ENCODE measurements at places on chromosomes 3 and 15.

DNA sequence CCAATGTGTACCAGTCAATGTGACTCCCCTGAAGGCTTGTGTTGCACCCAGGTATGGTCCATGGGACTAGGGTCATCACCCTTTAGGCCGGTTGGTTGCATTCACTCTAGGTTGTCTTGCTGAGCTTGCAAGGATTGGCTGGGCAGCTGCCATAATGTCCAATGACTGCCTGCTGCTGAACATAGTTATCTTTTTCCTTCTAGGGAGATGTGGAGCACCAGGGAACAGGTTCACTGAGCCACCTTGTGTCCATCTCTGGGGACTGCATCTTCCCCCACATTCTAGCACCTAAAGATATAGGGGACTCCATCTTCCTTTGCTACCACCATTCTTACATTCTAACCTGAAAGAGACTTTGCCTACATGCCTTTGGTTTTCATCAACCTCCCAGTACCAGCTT is 580.4 kb upstream of the TBL1XR1 start:
- DNase-seq = peak; percentile 77

DNA sequence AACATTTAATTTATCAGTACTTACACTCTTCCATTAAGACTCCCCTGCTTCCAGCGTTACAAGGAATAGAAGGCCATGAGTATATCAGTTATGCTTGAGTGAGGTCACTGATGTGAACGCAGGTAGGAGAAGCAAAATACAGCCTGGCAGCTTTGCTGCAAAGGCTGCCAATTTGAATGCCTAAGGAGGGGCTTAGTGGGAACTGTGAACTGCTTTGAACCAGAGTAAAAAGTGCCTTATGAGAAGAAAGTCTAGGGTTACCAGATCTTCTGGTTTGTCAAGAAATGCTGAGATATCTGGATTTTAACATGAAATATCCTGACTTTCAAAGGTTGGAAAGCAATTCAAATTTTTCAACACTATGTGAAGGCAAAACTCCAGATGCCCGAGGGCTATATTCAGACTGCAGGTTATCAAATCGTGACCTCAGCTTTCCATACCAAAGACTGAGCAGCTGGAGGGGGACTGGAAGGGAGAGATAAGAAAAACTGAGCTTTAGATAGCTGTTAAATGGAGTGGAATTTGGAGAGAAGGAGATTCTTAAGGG is 446.3 kb upstream of the NECTIN3 start:
- DNase-seq = peak; percentile 13

DNA sequence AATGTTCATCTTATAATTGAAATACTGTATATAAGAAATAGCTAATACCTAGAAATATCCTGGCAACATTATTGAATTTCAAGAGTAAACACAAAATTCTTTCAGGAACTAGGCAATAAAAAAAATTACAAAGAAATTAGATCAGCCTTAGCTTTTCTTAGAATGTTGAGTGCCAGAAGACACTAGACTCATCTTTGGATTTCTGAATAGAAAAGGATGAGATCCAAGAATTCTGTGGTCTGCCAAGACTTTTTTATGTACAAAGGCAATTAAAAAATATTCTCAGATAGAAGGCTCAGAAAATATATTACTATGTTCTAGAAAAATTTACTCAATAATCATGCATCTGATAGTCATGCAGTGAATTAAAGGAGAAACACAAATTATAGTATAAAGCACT is 294.5 kb upstream of the CDIN1 start:
- no peak for DNase-seq

GRCh38 chr15:75727851-75728715 is 15.4 kb upstream of the CSPG4 start:
- peak; percentile 88 for DNase-seq

GRCh38 chr3:11236588-11237461 is 35.4 kb upstream of the ATG7 start:
- peak; percentile 62 for DNase-seq

GRCh38 chr3:50383750-50384149 is 24.4 kb upstream of the TMEM115 start:
- no peak for DNase-seq

- DNase-seq = no peak
These were observed 540.5 kb upstream of the ATP11B start for GRCh38 chr3:182252802-182253201.

DNA sequence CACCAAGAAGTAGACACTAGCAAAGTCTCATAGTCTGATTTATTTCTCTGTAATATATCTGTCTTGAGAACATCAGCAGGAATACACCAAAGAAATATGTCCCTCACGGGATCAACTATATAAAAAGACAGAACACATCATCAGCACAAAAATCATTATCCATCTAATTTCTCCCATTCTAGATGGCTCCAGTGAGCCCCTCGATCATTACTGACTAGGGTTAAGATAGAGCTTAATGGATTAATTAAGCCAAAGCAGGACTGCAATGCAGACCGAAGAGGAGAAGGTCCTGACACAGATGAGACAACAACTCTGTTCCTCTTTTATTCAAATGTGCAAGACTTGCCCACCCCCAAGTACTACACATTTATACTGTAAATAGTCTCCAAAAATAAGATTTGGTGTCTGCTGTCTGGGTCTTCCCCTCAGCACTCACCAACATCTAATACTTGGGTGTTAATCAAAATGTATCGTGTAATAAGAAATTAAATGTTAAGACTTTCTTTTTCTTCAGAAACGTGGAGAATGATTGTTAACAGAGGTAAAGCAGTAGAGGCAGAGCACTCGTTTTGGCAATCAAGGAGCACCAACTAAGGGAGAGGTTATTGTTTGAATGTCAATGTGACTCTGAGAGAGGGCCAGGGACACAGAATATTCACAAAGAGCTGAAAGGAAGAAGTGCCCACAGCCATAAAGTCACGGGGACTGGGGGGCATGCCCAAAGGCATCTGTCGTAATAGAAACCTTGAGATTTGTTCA is 133.6 kb downstream of the TIGIT start:
- no peak for DNase-seq

- DNase-seq = peak; percentile 45
These were observed 2.9 kb downstream of the UCN2 start for GRCh38 chr3:48560648-48561018.

- peak; percentile 35 for DNase-seq
These were observed 12.1 kb downstream of the TMOD3 start for GRCh38 chr15:51841406-51842040.

DNA sequence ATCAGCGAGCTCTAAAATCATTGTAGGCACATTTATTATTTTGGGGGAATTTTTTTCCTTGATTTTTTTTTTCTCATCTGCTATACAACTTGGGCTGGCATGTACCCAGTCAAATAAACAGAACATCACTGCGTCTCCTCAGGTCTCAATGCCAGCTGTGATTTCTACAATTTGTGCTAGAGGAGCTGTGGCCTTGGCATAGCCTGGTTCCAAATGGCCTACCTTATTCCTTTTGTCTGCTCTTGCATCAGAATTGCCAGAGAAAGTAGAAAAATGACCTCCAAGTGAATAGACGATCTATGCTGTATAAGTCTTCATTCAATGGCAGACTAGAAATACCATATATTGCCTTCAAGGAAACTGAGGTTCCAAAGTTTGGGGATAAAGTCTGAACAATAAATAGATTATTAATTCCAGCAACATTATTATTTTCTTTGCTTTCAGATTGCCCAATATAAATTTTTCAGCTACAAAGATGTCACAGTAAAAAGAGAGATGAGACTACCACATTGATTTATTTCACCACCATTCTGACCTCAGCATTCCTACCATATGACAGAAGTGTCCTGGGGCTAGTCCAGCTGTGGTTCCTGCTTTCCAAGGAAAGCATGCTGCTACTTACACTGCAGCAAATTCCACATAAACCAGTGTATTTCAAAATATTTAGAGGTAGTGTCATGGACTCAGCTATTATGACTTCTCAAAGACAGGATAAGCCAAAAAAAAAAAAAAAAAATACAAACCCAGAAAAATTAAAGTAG is 493.9 kb upstream of the ZNF385D start:
- no peak for DNase-seq

DNA sequence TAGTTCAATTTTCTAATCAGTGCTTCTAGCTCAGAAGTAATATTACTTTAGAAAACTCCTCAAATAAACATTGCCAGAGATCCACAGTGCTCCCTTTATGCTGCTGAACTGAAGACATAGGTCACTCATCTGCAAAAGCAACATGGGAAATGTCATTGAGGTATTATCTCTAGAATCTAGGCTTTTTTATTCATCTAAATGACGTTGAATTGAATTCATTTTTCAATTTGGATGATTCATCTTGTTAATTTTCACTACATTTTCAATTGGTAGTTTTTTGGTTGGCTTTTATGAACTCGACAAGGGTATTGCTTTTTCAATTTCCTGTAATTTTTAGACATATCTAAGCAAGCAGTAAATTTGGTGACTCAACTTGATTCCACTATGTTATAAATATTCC is 275.4 kb downstream of the NFKBIZ start:
- DNase-seq = no peak

DNA sequence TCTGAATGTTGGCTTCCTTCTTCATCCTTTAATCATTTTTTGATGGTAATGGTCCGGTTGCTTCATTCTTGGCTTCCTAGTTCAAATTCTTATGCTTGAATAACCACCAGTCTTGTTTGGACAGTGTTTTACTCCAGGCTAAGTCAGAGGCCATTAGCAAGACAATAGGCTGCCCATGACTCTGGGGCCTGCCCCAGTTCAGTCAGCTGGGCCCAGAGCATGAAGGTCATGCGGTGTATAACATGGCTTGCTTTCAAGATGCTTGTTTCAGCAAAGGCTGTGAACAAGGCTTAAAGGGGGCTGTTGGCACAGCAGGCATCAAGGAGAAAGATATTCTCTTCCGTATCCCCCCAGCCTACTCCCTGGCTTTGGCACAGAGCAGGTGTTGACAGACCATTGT is 13.7 kb downstream of the TM4SF18 start:
- no peak for DNase-seq

DNA sequence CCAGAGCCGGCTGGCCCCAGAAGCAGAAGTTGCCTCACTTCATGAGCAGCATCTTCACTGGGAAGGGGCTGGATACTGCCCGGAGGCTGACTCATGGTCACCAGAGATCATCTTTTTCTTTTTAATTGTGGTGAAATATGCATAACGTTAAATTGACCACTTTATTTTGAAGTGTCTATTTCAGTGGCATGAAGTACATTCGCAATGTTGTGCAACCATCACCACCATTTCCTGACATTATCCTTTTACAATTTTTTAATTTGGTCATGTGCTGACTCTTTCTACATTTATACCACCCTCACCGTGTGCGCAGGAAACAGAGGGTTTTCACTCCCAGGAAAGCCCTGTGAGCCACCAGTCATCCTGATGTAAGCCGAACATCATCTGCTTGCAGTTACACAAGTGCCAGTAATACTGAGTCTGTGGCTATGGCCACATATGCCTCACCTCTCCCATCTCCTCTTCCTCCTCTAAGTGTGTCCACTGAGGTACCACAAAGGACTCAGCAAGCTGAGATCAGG is 51.6 kb upstream of the ABHD17C start:
- DNase-seq = peak; percentile 73

DNA sequence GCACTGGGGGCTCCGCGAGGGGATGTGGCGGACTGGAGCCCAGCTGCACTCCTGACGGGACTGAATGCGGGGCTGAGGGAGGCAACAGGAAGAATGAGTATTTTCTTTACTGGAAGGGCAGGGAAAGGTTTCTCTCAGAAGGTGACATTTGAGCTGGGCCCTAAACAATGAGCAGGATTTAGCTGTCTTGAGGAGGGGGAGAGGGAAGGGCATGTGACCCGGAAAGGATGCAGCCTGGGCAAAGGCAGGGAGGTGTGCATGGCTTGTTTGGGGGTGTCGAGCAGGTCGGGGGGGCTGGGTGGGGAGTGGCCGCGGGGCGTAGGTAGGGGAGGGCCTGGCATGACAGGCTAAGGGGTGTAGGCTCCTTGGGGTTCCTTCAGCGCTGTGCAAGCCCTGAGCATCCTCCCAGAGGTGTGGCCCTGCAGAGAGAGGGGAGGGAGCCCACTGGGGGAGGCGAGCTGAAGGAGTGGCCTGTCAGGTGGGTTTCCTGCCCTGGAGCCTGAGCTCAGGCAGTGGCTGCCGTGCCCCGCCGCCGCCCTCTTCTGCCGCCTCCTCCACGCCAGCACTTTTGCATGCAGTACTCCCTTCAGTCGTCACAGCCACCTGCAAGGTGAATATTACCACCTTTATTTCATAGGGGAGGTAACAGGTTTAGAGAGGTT is 17.2 kb upstream of the ANKDD1A start:
- peak; percentile 63 for DNase-seq

DNA sequence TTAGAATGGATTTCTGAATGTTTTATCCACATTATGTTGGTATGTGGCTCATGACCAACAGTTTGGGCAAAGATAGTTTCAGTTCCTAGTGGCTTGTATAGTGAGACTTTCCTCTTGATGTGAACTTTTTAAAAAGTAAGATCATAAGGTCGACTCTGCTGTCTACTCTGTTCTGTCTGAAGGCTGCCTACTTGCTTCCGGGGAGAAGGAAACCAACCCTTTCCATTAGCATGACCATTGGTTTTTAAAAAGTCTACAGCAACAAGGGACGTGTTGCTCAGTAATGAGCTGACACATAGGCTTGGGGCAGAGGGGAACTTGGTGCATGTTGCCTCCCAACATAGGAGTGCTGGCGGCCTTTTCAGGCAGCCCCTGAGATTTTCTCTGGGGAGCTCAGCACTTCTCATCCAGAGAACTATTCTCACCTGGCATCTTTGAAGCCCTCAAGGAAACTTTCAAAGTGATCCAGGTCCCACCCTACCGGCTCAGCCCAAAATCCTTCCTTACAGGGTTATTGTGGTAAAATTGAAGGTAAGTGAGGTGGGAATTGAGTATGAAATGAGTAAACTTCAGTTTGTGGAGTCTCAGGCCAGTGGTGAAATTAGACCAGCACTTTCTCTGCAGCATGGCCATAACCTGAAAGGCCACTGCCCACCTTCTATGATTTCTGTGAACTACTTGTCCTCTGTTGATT is 30.6 kb downstream of the PSMD6 start:
- no peak for DNase-seq

- no peak for DNase-seq
These were observed 354.5 kb upstream of the THBS1 start for GRCh38 chr15:39226169-39226937.

DNA sequence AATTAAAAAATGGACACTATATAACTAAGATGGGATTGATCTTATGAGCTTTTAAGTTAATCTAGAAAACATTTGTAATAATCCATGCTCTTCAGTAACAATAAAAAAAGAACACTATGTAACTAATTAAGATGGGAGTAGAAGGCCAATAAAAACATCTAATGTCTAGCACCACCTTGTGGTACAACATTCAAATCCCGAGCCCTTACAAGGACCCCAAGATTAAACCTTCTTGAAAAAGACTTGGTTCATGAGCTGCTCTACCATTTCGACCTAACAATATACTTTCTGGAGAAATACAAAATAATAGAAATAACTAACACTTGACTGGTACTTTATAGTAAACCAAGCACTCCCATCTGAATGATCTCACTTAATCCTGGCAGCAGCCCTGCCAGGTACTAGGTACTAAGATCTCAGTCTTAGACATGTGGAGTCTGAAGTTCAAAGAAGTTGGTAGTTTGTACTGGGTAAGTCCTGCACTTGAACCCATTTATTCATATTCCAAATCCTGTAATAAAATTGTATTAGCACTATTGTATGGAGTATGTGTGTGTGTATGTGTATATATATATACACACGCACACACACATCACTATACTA is 21.8 kb downstream of the METTL6 start:
- peak; percentile 86 for DNase-seq

GRCh38 chr15:36737430-36737891 is 158.0 kb downstream of the CDIN1 start:
- DNase-seq = no peak
